ENCODE measurements at places on chromosomes 5 and 9. TPM values are rescaled to one million over a fixed set of nuclear protein-coding genes. Genes with fewer than 3 reads are reported as not detected.

The RECK gene
- 1.2 TPM for total RNA-seq

The TNFSF15 gene
- 1.7 TPM for total RNA-seq

The GRXCR2 gene
- not detected for total RNA-seq

The CCDC127 gene
- total RNA-seq: 1.6 TPM

The PLAC8L1 gene
- total RNA-seq: 0.52 TPM

The CNTRL gene
- 7.2 TPM for total RNA-seq

The GIN1 gene
- total RNA-seq: 4.3 TPM

The RAB3C gene
- total RNA-seq: 1.8 TPM

The VLDLR gene
- total RNA-seq: 26.6 TPM

The CCDC192 gene
- not detected for total RNA-seq

DNA sequence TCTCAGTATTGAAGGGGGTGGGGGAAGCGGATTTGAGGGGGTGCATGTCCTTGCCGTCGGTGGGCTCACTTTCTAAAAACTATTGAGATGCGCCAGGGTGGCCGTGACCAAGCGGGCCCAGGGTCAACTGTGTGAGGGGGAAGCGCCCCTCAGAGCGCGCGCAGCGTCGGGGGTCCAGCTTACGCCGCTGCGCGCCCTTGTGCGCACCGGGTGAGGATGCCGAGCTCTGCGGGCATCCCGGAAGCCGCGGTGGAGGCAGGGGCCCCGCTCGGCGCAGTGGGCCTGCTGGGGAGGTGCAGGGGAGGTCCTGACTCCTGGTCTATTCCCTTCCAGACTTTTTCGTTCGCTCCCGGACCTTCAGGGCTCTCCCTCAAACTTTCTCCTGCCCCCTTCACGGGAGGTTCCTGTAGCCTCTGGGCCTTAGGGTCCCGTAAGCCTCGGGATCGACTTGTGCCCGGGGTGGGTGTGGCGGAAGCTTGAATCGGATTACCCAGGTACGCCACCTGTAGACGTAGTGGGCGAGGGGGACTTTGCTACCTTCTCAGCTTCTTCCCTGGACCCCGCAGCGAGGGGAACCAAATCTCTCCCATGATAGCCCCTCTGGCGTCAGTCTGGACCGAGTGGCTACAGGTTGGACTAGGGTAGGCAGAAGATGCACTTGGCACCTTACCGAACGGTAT is 2.5 kb upstream of the PRDM6 start:
- ATAC-seq: no peak

GRCh38 chr5:126490167-126490940 is 67.1 kb downstream of the GRAMD2B start:
- ATAC-seq: no peak

DNA sequence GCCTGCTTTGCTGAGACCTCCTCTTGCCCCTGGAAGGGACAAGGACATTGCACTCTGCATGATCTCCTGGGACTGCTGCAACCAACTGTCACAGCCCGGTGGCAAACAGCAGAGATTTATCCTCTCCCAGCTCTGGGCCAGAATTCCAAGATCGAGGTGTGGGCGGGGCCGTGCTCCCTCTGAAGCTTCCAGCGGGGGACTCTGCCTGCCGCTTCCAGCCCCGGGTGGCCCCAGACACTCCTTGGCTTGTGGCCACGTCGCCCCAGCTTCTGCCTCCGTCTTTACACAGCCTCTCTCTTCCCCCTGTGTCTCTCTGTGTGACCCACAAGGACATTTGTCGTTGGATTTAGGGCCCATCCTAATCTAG is 67.1 kb downstream of the COL5A1 start:
- ATAC-seq: no peak

DNA sequence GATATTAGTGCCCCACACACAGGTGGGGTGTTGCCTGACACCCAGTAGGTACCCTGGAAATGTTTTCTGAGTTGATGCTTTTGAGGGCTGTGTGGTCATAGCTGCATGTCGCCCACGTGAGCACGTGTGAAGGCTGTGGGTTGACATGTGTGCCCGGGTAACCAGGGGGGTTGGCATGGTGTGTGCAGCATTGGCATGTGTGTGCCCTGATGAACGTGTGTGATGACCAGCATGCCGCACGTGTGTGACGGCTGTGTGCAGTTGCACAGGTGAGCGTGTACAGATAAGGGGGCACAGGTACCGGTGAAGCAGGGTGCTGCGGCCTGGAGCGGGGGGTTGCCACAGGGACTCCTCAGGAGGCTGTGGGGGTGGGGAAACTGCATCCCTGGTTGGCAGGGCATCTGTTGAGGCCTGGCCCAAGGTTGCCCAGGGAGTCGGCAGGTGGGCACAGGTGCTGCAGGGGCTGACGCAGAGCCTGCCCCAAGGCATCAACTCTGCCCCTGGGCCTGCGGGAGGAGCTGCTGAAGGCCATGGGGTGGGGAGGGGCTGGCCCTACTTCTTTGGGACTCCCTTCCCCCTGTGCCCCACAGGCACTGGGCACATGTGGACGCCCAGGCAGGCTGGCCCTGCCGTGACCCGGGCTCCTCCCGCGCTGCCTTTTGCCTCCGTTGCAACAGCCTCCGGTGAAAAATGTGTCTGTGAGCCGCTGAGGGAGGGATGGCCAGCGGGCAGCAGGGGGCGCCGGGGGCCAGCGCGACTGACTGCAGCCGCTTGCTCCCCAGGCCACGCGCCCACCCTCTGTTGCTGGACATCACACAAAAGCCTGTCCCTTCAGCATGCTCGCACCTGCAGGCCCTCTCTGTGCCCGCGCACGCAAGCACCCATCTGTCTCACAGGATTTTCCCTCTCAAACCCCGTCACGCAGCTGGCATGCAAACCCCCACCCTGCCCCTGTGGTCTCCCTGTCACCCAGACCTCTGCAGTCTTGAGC is 2.2 kb downstream of the UNC5A start:
- no peak for ATAC-seq

- no peak for ATAC-seq
Measured at GRCh38 chr5:36530215-36530614, 76.2 kb upstream of the SLC1A3 start.

GRCh38 chr5:164868761-164869160 is 1363.3 kb downstream of the MAT2B start:
- no peak for ATAC-seq

- no peak for ATAC-seq
Measured at GRCh38 chr5:139862313-139862712, 66.7 kb downstream of the PSD2 start.

GRCh38 chr5:39055768-39056398 is 18.3 kb downstream of the RICTOR start:
- no peak for ATAC-seq

- no peak for ATAC-seq
Measured at GRCh38 chr5:10387690-10388089, 34.2 kb downstream of the MARCHF6 start.

DNA sequence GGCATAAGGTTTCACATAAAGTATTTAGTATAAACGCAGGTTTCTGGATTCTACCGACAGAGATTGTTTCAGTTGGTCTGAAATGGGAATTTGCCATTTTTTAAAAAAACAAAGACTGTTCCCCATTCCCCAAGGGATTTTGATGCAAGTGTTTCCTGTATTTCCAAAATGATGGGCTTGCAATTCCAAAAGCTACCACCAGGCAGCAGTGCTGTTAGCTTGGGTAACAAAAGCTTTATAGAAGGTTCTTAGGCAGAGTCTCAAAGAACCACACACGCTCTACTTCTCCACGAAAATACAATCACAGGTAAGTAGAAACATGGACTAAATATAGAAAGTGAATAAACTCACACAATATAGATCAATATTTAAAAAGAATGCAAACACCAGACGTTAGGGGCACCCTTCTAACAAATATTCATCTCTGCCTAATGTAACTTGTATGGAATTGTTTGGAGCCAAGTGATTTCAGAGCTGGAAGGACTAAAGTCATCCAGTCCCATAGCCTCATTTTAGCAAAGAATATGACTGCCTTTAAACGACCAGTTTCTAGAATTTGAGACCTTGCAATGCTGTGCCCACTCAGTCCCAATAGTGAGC is 154.3 kb downstream of the SPOCK1 start:
- no peak for ATAC-seq

GRCh38 chr5:170186156-170186555 is 46.6 kb upstream of the C5orf58 start:
- ATAC-seq: no peak

DNA sequence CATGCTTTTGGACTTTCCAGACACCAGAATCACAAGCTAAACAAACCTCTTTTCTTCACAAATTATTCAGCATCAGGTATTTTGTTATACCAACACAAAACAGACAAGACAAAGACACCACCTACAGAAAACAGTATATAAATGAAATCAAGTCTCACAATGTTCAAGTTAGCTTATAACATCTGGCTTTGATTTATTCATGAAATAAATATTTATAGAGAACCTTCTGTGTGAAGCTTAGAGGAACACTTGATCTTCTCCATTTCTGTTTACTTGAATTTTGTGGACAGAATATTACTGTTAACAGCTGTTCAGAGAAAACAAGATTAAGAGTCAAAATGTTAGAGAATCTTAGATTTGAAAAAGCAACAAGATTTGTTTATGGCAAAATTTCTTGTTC is 137.4 kb upstream of the PRR16 start:
- no peak for ATAC-seq

DNA sequence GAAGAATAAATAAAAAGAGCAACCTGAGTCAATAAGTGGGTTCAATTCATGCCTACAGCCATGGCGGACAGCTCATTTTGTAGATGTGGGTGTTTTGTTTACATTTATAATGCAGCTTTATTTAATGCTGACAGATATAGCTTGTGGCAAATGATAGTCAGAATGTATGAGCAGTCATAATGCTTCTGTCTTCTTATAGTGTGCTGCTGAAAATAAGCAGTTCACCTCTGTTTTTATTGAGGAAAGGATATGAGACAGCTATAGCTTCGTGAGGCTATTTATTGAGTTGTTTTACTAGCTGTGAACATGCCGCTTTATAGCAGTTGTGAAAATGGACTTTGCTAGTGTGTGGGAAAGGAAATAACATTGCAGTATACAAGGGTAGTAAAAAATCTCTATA is 147.4 kb downstream of the PBX3 start:
- ATAC-seq: no peak

GRCh38 chr5:22593592-22593991 is 259.6 kb downstream of the CDH12 start:
- ATAC-seq: no peak

- no peak for ATAC-seq
Measured at GRCh38 chr5:21145376-21145775, 1157.4 kb upstream of the CDH18 start.

GRCh38 chr9:88540251-88540763 is 5.3 kb downstream of the NXNL2 start:
- ATAC-seq: no peak

DNA sequence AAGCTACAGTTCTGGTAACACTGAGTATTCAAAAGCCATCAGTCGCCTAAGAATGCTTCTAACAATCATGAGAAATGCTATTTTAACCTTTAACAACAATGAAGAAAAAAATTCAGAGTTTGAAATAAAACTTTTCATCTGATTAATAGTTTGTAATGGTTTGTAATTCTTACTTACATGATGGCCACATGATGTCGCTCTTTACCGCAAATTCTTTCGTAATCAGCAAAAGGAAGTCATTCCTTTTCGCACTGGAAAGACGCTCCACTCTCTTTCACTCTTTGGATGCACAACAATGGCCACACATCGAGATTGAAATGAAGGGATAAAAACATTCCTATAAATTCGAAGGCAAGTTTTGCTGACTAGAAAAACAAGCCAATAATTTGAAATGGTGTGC is at the start of gene PCDHA7:
TSS of gene PCDHA7 (plus strand) at position 277 of the 400 bp plus-strand sequence. CDS start at position 392, 115 bp downstream.
- no peak for ATAC-seq

DNA sequence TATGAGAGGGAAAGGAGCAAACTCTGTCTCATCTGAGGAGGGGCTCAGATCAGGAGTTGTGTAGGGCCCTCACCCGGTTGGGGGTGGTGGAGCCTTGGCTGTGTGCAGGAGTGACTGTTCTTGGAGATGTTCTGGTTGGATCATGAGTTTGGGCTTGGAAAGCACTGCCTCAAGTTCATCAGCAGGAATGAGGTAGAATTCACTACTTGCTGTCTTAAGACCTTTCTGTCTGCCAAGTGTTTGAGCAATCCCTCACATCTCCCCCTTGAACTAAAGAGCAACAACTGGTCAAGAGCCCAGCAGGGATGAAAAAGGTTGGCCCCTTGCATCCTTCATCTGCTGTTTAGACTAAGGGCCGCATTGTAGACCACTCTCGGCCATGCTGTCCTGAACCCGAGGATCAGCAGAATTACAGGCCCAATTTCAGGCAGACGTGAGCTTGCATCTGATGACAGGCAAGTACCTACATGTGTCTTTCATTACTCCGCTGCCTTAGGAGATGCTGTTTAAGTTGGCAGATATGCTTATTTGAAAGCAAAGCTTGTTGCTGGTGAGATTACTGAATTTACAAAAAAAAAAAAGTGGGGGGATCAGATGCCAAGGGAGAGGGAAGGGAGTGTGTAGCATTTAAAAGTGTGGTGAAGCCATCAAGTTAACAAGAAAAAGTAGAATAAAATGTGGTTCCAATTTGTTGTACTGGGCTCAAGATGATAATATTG is 36.4 kb downstream of the PIK3R1 start:
- ATAC-seq: peak; percentile 33

All from esophagus mucosa (tissue), 1 donor.